ENCODE measurements at places on chromosomes 2 and 18.

DNA sequence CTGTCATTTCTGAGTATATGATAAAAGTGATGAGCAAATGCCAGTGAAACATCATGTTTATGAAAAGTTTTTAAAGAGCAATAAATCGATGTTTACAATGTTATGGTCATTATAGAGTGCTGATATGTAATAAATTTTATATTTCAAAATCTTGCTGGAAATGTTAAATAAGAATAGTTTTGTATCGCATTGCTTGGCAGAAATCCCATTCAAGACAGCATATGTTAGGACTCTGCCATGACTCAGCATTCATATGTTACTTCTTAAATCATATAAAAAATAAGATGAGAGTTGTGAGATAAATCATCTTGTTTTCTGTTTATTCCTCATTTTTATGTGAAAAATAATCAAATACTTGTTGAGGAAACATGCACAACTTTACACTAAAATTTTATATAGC is 949.9 kb upstream of the NRXN1 start:
- DNase-seq = no peak

DNA sequence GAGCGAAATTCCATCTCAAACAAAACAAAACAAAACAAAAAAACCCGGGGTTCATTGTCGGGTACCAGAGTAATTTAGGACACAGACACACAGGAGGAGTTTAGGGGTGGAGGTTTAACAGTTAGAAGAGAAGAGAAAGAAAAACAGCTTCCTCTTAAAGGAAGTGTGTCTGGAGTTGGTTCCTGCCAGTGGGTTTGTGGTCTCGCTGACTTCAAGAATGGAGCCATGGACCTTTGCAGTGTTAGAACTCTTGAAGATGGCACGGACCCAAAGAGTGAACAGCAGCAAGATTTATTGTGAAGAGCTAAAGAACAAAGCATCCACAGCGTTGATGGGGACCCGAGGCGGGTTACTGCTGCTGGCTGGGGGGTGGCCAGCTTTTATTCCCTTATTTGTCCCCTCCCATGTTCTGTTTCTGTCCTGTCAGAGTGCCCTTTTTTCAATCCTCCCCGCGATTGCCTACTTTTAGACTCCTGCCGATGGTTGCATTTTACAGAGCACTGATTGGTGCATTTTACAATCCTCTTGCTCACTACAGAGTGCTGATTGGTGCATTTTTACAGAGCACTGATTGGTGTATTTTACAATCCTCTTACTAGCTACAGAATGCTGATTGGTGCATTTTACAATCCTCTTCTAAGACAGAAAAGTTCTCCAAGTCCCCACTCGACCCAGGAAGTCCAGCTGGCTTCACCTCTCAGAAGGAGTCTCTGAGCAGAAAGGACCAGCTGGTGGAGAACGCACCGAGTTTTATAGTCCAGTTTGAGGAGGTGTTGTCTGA is 28.7 kb upstream of the ATP8B1 start:
- DNase-seq = no peak

DNA sequence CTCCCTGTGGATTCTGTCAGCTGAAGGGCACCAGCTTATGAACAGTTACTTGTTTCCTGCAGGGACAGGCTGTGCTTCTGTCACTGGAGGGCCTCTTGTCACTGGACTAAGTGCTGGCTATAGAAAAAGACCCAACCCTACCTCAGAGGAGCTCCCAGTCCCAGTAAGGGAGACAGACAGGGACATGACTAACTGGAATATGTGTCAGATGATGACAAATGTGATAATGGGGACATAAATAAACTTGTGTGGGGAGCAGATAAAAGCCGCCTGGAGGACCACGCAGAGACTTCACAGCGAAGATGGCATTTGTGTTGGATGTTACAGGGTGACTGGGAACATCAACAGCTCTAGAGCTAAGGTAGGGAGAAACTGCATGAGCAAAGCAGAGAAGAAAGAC is 95.0 kb downstream of the MAPRE2 start:
- no peak for DNase-seq

DNA sequence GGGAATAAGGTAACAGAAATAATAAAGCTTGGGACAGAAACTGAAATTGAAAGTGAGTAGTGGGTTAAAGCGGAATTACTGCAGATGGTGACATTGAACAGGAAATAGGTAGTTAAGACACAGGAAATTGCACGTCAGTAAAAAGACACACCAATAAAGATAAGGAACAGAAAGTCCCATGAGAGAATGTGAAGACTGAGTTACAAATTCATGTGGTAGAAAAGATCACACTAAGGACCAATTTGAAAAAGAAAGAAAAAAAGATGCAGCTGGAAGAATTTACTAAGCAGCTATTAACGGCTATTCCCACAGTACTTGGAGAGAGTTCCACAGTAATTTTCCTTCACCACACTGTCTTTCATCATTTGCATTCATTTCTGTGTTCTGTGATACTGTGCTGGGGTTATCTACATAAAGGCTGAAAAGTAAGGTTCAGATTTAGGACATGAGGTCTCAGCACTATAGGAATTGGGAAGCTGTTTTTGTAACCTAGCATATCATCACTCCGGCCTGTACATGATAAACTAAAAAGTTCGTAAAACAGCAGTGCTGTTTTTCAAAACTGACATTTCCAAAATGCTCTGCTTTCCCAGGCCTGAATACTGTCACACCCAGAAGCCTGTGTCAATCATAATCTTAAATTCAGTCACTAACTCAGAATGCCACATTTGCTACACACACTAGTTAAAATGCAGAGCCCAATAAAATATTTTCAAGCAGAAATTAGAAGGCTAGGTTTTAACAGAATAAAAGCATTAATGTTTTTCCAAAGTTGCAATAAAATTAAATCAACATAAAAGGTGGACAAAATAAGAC is 42.9 kb downstream of the SRBD1 start:
- peak; percentile 86 for DNase-seq

DNA sequence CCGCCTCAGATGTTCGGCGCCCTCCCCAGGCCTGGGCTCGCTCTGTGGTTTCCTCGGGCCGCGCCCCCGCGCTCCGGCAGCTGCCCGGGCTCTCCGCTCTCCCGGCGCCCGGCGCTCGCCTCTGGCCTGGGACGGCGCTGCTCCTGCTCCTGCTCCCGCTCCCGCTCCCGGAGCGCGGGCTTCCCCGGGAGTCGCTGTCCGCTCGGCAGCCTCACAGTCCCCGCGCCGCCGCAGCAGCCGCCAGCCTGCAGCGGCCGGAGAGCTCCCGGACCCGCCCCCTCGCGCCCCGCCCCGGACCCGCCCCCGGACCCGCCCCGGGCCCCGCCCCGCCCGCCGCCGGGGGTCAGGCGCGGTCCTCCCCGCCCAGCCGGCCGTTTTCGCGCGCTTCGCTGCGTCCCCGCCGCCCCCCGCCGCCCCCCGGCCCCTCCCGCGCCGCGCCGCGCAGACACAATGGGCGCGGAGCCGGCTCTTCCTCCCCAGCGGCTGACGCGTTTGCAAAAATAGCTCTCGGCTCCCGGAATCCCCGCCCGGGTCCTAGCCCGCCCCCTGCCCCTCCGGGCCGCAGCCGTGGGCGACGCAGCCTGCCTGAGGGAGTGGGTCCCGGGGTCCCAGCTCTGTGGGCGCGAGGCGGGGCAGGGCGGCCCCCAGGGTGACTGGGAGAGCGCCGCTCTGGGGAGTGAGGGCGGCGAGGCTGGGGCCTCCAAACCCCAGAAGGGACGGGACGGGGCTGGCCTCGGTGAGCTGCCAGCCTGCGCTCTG is at the start of gene ARL4C:
ARL4C (minus strand) TSS at position 247 of the 759 bp plus-strand sequence. CDS start 495 bp downstream, outside the sequence.
- peak; percentile 48 for DNase-seq

GRCh38 chr18:69455125-69455524 is 54.4 kb downstream of the DOK6 start:
- DNase-seq = no peak

DNA sequence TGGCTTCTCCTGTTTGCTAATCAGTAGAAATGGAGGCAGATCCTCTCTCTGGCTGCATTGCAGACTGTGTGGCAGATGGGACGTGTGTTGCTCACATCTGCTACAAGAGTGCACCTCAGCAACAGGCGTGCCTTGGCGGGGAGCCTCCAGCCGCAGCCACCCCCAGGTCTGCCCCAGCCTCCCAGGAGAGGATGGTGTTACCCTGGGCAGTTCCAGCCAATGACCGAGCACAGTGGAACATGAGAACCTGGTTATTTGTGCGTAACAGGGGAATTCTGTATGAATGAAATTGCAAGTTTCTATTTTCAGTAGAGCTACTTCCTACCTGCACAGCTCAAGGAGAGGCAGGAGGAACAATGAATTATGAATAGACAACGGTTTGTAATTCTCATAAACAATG is 130.6 kb upstream of the CBLN2 start:
- DNase-seq = no peak

DNA sequence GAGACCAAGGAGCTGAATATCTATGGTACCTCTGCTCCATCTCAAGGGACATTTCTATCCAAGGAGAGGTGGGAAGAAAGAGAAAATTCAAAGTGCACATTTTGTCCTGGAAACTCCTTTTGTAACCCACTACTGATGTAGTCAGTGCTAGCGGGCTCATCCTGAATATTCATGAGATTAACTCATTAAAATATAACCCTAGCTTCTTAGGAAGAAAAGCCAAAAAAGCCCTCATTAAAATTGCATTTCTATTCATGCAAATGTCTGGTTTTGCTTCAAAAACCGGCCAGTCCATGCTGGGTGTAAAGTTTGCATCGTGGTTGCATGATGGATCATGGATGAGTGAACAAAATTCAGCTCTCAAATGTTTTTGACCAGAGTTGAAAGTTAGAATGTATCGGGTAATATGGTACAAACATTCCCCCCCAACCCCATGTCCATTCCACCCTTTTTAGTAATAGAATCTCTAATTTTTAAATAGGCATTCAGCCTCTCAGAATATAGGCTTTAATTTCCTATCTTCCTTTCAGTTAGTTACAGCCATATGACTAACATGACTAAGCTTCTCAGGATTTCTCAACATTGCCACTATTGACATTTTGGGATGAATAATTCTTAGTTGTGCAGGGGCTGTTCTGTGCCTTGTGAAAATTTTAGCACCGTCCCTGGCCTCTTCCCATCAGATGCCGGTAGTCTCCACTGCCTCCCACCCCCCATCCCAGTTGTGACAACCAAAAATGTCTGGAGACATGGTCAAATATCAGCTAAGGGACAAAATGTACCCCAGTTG is 104.2 kb upstream of the RND3 start:
- no peak for DNase-seq

- no peak for DNase-seq
These were observed 261.1 kb downstream of the CNTNAP5 start for GRCh38 chr2:124286089-124286783.

- no peak for DNase-seq
These were observed 12.7 kb downstream of the KDM3A start for GRCh38 chr2:86453836-86454235.

GRCh38 chr2:238116298-238117198 is 16.4 kb downstream of the ESPNL start:
- DNase-seq = no peak

DNA sequence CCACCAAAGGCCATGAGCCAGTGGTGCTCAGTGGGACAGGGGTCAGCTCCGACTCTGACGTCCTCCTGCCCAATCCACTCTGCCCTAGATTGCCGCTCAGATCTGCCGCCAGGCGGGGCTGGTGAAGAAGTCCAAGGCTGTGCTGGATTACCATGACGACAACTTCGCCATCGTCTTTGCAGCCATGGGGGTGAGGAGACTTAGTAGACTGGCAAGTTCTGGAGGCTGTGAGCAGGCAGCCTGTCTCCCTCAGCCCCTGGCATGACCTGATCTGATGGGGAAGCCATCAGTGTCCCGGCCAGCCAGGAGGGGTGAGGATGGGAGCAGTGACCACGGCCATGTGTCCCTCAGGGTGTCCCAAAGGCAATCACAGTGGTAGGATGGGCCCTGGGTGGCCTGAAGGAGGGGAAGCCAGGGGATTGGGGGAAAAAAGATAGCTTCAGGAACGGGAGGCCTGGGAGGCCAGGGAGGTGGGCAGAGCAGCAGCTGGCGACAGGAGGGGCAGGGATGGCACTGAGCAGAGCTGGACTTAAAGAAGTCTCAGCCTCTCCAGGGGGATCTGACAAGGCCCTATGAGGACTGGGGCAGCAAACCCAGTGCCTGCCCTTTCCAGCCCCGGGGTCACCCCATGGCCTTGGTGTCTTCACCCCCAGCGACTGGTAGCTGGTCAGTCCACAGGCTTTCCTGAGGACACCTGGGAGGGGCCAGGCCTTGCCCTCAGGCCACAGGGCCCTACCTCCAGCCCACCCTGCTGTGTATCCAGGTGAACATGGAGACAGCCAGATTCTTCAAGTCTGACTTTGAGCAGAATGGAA is 17.4 kb upstream of the ANKRD53 start:
- DNase-seq = no peak

DNA sequence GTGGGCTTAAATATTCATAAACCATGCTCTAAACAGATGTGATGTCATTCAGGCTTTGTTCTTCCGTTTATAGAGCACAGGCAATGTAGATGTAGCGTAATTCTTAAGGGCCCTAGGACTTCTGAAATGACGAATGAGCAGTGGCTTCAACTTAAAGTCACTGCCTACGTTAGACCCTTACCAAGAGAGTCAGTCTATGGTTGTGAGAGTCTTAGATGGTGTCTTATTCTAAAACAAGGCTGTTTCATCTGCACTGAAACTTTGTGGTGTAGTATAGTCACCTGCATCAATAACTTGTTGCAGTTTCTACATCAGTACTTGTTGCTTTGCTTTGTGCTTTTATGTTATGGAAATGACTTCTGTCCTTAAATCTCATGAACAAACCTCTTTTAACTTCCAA is 56.0 kb downstream of the PIK3C3 start:
- DNase-seq = no peak

DNA sequence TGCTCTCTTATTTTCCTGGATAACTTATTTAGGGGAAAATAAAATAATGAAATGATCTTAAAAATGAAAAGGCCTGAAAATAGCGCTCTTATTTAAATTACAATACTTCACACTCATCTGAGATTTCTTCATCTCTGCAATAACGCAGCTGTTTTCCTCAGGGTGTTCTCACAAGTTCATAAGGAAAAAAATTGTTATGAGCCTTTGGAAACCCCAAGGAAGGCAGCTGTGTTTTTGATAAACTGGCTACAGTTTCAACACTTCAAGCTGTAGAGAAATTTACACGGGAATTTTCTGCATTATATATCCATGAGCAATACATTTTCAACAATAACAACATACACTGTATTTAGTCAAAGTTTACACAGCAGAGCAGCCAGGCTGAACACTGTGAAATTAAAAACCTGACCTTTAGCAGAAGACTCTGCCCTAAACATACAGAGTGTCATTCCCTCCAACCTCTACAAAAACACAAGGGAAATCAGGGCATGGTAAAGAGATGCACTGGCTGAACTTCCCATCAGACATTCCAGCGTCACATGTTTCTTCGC is 959.6 kb downstream of the SLC4A3 start:
- DNase-seq = no peak

DNA sequence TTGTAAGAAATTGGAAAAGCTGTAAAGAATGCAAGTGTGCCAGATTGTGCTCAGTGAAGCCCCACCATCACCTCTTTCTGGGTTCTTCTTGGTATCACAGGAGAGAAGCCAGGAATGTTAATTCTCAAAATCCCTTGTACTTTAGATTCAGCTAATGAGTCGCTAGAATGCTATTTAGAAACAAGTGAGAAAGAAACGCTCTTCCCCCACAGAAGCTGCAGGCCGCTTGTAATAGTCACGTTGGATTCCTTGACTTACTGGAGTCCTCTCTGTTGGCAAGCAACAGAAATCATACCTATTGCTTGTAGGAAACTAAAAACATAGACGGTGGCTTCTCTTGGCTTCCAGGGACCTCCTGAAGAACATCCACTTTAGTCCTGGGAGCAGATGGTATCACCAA is 375.6 kb upstream of the LRATD1 start:
- DNase-seq = no peak

- no peak for DNase-seq
These were observed 187.2 kb downstream of the ANKRD30B start for GRCh38 chr18:14935210-14935609.
